ENCODE measurements at places on chromosomes 2 and 18.

DNA sequence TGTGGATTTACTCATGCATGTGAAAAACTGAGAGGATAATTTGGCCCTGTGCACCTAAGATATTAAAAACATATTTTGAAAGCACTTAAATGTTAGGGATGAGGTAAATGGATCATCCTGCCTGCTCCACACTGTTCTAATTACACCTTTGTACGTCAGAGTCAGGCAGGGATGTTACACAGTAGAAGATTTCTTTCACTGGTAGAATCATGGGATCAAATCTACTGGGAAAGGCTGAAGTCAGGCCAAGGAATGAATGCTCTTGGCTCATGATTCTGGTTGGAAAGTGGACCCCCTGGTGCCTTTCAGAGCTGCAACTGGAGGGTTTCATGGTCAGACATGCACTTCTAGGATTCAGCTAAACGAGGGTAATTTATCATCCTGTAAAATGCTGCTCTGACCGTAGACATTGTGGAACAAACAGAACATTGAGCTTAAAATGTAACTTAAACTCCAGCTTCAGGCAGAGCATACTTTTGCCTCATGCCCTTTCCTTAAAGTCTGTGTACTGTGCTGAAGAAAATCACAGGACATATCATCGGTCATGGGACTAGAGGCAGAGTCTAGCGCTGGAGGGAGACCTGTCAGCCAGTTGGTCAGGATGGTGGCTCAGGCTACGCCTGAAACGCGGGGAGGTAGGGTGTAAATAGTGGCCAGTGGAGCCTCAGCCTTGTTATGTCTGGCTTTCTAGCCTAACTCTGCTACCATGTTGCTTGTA lies 4.9 kb downstream of the KCNE4 start:
- no peak for DNase-seq

DNA sequence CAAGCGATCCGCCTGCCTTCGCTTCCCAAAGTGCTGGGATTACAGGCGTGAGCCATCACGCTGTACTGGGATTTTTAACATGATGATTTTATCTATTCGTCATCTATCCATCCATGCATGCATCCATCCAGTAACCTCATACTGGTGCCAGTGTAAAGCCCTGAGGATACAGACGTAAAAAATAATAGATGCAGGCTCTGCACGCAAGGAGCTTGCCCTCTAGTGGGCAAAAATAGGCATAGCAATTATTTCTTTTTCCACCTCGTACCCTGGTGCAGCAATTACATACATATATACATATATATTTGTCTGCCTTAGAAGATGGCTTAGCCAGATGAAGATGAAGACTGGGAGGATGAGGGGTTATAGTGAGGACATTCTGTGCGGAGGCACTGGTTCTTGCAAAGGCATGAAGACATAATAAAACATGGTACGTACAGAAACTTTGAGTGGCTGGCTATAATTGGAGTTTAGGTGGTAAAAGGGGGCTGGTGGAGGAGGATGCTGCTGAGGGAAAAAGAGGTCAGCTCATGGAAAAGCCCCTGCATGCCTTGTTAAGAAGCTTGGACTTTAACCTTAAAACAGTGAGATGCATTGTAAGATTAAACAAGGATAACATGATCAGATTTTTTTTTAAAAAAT lies 19.6 kb upstream of the RPIA start:
- no peak for DNase-seq

DNA sequence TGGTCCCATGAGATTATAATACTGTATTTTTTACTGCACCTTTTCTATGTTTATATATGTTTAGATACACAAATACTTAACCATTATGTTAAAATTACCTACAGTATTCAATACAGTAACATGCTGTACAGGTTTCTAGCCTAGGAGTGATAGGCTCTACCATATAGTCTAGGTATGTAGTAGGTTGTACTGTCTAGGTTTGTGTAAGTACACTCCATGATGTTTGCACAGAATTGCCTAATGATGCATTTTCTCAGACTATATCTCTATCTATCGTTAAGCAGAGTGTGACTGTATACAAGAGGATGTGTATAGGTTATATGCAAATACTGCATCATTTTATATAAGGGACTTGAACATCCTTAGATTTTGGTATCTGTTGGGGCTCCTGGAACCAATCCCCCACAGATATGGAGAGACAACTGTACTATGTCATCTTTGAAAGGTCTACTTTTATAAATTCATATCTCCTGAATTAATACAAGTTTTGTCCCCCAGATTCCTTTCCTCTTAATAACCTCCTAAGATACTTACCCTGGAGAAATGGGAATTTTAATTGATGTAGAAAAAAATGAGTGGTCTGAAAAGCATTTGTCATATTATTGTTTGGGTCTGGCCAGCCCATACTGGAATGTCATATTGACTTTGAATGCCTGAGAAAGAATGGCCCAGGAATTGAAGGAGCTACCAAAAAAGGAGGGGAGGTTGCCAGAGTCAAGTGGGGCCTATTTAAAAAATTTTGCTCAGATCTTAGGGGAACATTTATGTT lies 36.6 kb downstream of the EHBP1 start:
- DNase-seq = no peak

GRCh38 chr2:47602996-47603395 lies 179.9 kb upstream of the MSH6 start:
- DNase-seq = no peak

DNA sequence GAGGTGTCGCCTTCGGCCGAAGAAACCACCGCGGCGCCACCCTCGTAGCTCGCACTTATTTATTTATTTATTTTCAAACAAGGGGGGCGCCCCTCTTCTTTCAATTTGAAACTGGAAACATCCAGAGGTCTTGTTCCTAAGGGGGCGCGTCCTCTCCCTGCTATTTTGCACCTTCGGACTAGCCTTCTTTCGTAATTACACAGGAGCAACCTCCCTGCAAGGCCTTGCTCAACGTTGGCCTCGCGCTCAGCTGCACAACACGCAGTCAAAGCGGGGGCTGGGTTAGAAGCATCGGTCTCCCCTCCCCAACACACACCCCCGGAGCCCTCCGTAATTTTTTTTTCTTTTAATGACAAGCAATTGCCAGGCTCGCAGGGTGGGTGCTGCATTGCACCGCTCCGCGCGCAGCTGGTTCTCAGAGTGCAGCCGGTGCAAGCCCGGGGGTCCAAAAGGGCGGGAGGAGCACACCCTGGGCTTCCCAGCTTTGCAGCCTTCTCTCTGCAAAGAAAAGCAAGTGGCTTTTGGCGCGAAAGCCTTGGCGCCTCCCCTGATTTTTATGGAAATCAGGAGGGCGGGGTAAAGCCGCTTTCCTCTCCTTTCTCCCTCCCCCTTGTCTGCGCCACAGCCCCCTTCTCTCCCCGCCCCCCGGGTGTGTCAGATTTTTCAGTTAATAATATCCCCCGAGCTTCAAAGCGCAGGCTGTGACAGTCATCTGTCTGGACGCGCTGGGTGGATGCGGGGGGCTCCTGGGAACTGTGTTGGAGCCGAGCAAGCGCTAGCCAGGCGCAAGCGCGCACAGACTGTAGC lies at the start of gene MYCN:
Gene MYCN (plus strand): TSS at position 697 of the 807 bp plus-strand sequence. CDS start 1,515 bp downstream, outside the sequence.
- DNase-seq = no peak

GRCh38 chr2:54401554-54401953 lies 54.6 kb upstream of the SPTBN1 start:
- no peak for DNase-seq

DNA sequence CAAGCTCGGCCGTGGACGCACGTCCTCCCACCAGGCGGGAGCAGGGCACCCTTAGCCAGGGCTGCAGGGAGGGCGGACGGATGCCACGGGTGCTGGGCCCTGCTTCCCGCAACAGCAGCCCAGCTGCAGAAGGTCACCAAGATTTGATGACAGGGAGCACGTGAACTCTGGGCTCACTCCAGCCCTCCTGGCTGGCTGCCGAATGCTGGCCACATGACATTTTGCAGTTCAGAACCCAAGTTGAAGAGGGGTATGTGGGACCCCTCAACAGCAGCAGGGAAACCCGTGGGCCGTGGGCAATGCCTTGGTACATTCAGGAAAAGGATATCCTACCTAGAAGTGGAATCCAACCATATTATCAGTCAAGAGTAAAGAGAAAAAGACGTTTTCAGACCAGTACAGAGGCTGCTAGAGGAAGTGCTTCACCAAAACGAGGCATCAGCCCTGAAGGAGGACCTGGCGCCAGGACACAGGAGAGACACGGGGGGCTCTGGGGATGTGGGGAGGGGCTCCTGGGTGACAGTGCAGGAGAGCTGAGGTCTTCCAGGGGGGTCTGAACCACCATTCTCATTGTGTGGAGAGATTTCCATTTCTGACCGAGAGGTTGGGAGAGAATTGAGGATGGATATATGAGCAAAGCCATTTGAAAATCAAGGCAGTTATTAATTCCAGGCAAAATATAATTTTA lies 107.4 kb upstream of the CTDP1 start:
- peak; percentile 72 for DNase-seq

DNA sequence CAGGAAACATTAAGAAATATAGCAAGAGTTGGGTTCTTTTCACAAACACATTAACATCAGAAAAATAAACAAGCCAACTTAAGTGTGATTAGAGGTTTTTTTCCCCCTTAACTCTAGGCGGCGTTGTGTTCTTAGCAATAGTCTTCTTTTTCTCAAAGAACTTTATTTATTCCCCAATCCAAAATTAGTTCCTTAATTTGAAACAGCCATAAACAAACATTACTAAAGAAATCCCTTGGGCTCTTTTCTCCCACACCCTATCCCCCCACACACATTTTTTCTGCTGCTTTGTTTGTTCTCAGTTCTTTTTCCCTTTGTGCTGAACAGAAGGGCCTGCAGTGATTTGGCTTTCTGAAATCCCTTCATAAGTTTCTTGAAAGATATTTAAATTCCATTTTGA lies 13.2 kb upstream of the MYO1B start:
- DNase-seq = no peak

DNA sequence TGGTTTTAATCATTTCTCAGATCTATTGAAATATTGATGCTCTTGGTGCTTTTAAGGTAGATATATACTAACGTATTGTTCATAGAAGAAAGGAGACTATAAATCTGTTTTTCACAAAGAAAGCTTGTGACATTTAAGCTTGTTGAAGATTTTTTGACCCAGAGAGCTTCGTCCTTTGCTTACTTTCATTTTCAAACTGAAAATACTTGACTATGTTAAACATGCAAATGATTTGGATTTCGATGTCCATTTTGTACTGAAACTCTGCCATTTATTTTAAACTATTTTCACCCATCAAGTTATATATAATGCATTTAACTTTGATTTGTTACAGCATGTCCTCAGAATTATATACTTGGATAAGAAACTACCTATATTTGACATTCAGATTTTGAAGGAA lies 85.2 kb downstream of the SLC4A10 start:
- DNase-seq = no peak

DNA sequence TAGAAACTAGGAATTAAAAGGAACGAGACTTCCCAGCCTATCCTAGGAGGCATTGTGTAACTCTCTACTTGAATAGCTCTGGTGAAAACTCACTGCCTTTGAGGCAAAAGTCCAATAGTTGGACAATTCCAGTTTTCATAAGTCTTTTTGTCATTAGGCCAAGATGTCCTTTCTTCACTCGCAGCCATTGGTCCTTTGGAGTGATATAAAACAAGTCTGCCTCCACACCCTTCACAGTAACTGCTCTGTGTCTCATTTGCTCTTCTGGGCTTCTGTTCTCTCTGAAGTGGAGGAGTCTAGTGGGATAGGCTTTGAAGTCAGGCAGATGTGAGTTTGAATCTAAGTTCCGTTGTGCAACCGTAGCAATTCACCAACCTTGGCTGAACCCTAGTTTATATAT lies 28.2 kb downstream of the ANTXR1 start:
- DNase-seq = no peak

- no peak for DNase-seq
Observed at GRCh38 chr2:180443888-180444287, 436.8 kb upstream of the CWC22 start.

GRCh38 chr2:19932928-19933327 lies 31.1 kb upstream of the TTC32 start:
- no peak for DNase-seq

GRCh38 chr2:221822416-221822815 lies 250.3 kb upstream of the EPHA4 start:
- DNase-seq = no peak

DNA sequence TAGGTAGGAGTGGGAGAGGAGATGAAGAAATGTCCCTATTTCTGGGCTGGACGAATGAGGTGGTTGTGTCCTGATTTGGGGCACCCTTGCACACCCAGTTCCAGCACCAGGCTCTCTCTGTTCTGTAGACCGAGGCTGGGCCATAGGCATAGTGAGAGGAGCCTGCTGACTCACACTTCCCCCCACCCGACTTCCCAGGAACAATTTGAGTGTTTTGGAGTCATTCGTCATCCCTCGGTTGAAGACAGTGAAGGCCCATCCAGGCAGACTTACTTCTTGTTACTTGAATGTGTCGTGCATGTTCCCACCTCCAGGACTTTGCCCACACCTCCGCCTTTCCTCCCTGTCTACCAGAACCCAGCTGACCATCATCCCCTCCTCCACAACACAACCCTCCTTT lies 179.1 kb downstream of the HAUS1 start:
- DNase-seq = no peak

DNA sequence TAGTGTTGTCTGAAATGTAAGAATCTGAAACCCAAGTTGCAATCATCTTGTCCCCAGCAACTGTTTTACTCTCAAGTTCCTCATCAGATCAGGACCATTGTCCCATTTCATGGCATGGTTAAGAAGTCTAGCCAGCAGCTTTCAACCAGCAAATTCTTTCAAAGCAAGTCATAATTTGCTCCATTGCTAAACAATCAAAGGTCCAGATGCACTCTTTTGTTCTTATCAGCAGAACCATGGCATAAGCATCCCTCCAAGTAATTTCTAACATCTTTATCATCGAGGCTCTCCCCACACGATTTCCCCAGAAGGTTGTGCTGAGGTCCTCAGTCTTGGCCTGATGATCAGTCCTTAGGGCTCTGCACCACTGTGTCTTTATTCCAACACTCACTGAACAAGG lies 67.5 kb upstream of the APCDD1 start:
- DNase-seq = no peak

GRCh38 chr2:120556911-120557310 lies 178.8 kb upstream of the GLI2 start:
- no peak for DNase-seq

GRCh38 chr18:62716619-62717168 lies 1.4 kb downstream of the PHLPP1 start:
- DNase-seq = peak; percentile 74

DNA sequence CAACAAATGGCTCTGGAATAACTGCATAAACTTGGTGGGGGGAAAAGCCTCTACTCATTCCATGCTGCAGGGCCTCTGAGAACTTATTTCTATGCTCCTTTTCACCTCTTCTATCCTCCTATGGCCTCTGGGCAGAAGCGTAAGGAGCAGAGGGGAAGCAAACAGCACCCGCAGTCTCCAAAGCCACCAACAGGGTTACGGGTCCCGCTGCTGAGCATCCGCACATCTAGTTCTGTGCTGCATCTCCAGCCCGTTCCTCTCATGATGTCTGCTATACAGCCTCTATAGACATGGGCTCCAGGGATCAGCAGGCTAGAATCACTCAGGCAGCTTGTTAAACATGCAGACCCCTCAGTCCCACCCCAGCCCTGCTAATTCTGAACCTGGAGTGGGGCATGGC lies 25.9 kb downstream of the PSTPIP2 start:
- no peak for DNase-seq
